ENCODE measurements at places on chromosomes 6 and 20. TPM values are rescaled to one million over a fixed set of nuclear protein-coding genes. Genes with fewer than 3 reads are reported as not detected.

ADGRF5 gene
- not detected for total RNA-seq

DNA sequence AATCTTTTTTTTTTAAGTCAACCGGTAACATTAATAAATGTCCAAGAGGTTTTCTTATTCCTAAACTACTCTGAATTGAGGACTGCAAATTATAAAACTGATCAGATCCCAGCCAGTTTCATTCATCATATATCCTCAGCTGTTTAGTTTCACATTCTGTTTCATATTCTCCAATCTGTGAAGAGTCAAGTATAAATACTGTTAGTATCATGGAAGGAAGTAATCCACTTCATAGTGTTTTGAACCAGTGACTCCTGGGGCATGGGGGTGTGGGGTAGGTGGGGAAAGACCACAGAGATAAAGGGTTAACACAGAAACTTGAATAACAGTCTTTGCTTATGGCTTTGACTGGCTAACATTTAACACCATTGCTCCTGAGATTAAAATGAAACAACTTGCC lies 69.9 kb downstream of the FYN start:
- H3K4me3 ChIP-seq = peak overlapping the region; percentile 77
- H3K36me3 ChIP-seq = peaks cover 30% of the 10 kb centered on the region

GRCh38 chr6:126784161-126784790 lies 334.2 kb upstream of the RSPO3 start:
- no peak for DNase-seq
- no peak overlapping the region for H3K27ac ChIP-seq
- H3K27me3 ChIP-seq = no peaks in the 10 kb centered on the region
- no peaks in the 10 kb centered on the region for H3K36me3 ChIP-seq

SRSF12 gene
- total RNA-seq = not detected

DNA sequence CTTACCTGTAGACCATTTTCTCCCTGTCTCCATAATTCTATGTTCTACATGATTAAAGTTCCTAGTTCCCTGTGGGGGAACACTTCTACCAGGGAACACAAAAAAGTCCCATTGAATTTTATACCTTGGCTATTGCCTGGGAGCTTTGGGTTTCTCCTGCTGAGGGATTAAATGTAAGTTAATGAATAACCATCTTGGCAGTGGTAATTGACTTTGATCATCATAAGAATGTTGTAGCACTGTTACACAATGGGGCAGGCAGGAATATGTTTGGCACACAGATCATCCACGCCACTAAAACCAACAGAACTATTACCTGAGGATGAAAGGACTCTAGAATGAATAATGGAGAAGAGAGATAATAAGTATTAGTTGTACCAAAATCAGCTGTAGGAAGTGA lies 1106.2 kb upstream of the GJE1 start:
- no peak for DNase-seq
- no peak overlapping the region for H3K4me3 ChIP-seq
- H3K27me3 ChIP-seq = no peaks in the 10 kb centered on the region

- H3K27ac ChIP-seq = peak overlapping the region; percentile 98
- H3K4me3 ChIP-seq = peak overlapping the region; percentile 86
- H3K36me3 ChIP-seq = no peaks in the 10 kb centered on the region
- H3K27me3 ChIP-seq = no peaks in the 10 kb centered on the region
These were observed 29.9 kb downstream of the EZR start for GRCh38 chr6:158789115-158789917.

UNC5CL gene
- total RNA-seq = 7.3 TPM

GRCh38 chr6:9657994-9658393 lies 756.9 kb downstream of the TFAP2A start:
- no peaks in the 10 kb centered on the region for H3K27me3 ChIP-seq
- no peak overlapping the region for H3K4me3 ChIP-seq
- no peak for DNase-seq
- no peak overlapping the region for H3K27ac ChIP-seq

GRCh38 chr20:18252597-18253451 lies 35.5 kb upstream of the ZNF133 start:
- H3K36me3 ChIP-seq = no peaks in the 10 kb centered on the region
- H3K27me3 ChIP-seq = no peaks in the 10 kb centered on the region
- H3K4me3 ChIP-seq = no peak overlapping the region
- H3K4me1 ChIP-seq = no peaks in the 10 kb centered on the region
- DNase-seq = no peak

DNA sequence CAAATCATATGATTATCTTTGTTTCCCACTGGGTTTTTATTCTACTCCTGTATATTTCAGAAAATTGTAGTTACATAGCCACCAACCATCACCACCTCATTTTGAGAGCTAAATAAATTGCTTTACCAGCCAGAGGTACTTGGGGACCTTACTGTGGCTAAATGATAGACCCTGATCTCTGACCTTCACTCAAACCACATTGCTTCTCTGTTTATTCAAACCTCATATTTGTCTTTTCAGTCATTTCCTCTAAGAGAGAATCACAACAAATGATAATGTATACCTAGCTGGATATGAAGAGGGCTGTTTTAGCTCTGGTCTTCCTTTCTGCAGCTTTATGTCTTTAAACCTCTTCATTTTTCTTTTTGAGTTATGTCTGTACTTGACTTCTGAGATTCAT lies 142.8 kb downstream of the ADGB start:
- DNase-seq = no peak
- no peak overlapping the region for H3K4me3 ChIP-seq
- no peaks in the 10 kb centered on the region for H3K27me3 ChIP-seq
- no peaks in the 10 kb centered on the region for H3K4me1 ChIP-seq
- H3K27ac ChIP-seq = no peak overlapping the region
- H3K36me3 ChIP-seq = no peaks in the 10 kb centered on the region

DNA sequence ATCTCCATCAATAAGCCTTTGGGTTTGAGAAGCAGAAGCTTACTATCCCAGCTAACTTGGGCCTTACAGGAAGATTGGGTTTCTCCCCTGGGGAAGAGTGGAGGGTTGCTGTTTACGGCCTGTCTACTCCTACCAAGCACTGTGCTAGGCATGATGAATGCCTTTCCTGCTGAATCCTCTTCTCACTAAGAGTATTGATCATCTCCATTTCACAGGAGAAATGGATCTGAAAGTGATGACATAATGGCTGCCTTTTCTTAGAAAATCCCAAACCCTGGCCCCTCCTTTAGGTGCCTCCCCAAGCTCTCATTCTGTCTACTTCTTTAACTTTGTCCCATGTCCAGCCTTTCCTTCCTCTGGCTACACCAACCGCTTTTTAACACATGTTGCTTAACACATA lies 66.1 kb downstream of the TSHZ2 start:
- H3K27me3 ChIP-seq = no peaks in the 10 kb centered on the region
- peaks cover 13% of the 10 kb centered on the region for H3K4me1 ChIP-seq
- H3K4me3 ChIP-seq = no peak overlapping the region
- DNase-seq = no peak
- H3K36me3 ChIP-seq = no peaks in the 10 kb centered on the region

- H3K4me1 ChIP-seq = no peaks in the 10 kb centered on the region
- no peak overlapping the region for H3K27ac ChIP-seq
- H3K4me3 ChIP-seq = no peak overlapping the region
- no peak for DNase-seq
These were observed 34.1 kb downstream of the CEBPB start for GRCh38 chr20:50224531-50225255.

EYS gene
- total RNA-seq = not detected

DNA sequence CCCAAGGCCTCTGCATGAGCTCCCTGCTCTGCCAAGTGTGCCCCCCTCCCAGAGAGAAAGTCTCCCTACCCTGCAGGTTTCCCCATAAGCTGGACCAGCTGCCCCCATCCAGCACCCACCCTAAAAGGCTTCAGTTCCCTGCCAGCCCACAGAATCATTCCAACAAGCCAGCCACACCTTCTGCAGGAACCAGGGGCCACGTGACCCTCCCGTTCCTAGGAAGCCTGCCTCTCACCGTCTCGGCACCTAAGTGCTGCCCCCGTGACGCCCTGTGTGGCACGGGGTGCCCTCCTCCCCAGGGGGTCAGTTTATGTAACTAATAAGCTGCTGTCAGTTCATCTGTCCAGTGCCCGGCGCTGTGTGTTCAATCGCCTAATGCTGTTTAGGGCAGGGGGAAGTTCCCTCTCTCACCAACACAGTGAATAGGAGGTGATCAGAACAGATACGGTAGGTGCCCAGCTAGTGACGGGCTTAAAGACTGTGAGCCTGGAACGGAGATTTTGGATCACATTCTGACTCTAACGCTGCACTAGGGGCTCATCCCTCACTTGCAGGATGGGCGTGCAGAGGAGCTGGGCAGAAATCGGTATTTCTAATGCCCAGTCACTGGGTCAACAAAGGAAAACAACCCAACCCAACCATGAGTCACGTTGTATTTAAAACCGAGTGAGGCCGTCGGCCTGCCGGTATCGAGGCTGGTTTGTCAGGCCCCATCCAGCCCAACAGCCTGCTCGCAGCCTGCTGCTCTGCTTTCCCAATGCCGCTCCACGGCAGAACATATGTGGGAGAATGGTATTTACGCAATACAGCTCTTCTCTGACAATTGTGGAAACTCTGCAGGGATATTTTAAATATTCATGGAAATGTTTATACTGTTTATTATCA lies 56.0 kb downstream of the RAMACL start:
- H3K27ac ChIP-seq = no peak overlapping the region
- no peaks in the 10 kb centered on the region for H3K4me1 ChIP-seq
- H3K27me3 ChIP-seq = no peaks in the 10 kb centered on the region
- H3K4me3 ChIP-seq = no peak overlapping the region
- H3K36me3 ChIP-seq = no peaks in the 10 kb centered on the region
- DNase-seq = no peak

RBM38 gene
- total RNA-seq = 121 TPM

- H3K27ac ChIP-seq = no peak overlapping the region
- no peaks in the 10 kb centered on the region for H3K27me3 ChIP-seq
- DNase-seq = no peak
- no peak overlapping the region for H3K4me3 ChIP-seq
These were observed 537.9 kb downstream of the TENT5A start for GRCh38 chr6:81214414-81215091.

GRCh38 chr20:43955062-43955749 lies 40.6 kb downstream of the TOX2 start:
- H3K27ac ChIP-seq = peak overlapping the region; percentile 46
- H3K4me3 ChIP-seq = peak overlapping the region; percentile 24
- no peak for DNase-seq
- H3K36me3 ChIP-seq = no peaks in the 10 kb centered on the region
- peaks cover 78% of the 10 kb centered on the region for H3K4me1 ChIP-seq
- peaks cover 28% of the 10 kb centered on the region for H3K27me3 ChIP-seq

DNA sequence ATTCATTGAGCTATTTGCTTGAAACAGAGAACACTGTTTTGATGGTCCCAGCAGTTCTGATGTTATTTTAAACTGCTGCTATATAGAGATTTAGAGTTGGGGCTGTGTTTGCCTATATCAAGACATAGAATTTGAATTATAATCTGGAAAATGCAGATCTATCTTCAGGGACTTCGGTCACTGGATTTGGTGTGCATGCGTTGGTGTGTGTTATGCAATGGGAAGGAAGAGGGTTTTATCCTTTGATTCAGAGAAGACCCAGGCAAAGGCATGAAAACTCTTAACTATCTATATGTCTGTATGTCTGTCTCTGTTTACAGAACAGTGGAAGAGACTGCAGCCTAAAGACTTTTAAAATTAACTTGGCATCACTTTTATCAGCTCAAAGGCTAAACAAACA lies 2.0 kb downstream of the ADGRB3 start:
- no peak overlapping the region for H3K27ac ChIP-seq
- no peak overlapping the region for H3K4me3 ChIP-seq
- no peaks in the 10 kb centered on the region for H3K36me3 ChIP-seq
- peaks cover 80% of the 10 kb centered on the region for H3K27me3 ChIP-seq

MYBL2 gene
- total RNA-seq = 0.13 TPM
